T-cell (primary cell): ENCODE measurements at places on chromosomes 11 and 22. TPM values are rescaled to one million over a fixed set of nuclear protein-coding genes. Genes with fewer than 3 reads are reported as not detected.

DNA sequence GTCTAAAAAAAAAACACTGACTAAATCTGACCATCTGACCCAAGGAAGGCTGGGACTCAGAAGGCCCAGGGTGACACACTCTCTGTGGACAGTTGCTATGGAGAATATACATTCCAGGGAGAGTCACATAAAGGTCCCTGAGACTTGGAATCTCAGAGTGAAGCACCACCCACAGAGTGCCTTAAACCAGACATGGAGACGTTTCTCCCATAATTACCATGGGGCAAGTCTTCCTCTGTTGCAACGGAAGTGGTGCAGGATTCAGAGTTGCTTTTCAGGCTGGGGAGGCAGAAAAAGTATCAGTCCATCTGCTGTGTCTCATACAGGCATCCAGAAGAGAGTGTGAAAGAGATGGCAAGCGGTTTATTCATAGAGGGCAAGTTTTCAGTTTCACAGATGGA lies 58.7 kb upstream of the SLN start:
- H3K27ac ChIP-seq: no peak overlapping the region
- no peaks in the 10 kb centered on the region for H3K27me3 ChIP-seq
- no peaks in the 10 kb centered on the region for H3K4me1 ChIP-seq
- no peak overlapping the region for H3K4me3 ChIP-seq
- DNase-seq: no peak

DNA sequence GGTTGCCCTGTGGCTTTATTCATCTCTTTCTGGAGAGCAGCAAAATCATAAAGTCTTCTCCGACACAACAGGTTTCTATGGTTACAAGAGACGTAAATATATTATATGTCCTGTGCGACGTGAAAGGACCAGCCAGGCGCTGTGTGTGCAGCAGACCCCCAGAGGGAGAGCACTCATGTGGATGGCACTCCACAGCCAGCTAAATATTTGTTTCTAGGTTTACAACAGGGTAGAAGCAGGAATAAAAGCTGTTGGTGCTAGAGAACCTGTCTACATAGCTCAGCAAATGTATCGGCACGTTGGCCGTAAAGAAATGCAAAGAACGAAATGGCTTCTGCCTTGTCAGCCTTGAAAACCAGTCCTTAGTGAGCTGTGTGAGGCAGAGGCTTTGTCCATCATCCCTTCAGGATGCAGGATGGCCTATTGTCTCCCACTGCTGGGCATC lies 133.8 kb upstream of the PITPNB start:
- DNase-seq: no peak
- no peak overlapping the region for H3K27ac ChIP-seq

- H3K27me3 ChIP-seq: no peaks in the 10 kb centered on the region
- no peaks in the 10 kb centered on the region for H3K36me3 ChIP-seq
- H3K27ac ChIP-seq: no peak overlapping the region
- DNase-seq: no peak
These were observed 17.1 kb downstream of the MPEG1 start for GRCh38 chr11:59195586-59195985.

- no peak for DNase-seq
- no peaks in the 10 kb centered on the region for H3K27me3 ChIP-seq
- H3K4me3 ChIP-seq: no peak overlapping the region
These were observed 59.5 kb downstream of the LIF start for GRCh38 chr22:30187094-30187493.

GRCh38 chr11:9525116-9525515 lies 48.4 kb upstream of the WEE1 start:
- H3K27me3 ChIP-seq: no peaks in the 10 kb centered on the region
- no peak overlapping the region for H3K4me3 ChIP-seq
- no peak overlapping the region for H3K27ac ChIP-seq
- H3K36me3 ChIP-seq: peaks cover 6% of the 10 kb centered on the region
- no peak for DNase-seq

DNA sequence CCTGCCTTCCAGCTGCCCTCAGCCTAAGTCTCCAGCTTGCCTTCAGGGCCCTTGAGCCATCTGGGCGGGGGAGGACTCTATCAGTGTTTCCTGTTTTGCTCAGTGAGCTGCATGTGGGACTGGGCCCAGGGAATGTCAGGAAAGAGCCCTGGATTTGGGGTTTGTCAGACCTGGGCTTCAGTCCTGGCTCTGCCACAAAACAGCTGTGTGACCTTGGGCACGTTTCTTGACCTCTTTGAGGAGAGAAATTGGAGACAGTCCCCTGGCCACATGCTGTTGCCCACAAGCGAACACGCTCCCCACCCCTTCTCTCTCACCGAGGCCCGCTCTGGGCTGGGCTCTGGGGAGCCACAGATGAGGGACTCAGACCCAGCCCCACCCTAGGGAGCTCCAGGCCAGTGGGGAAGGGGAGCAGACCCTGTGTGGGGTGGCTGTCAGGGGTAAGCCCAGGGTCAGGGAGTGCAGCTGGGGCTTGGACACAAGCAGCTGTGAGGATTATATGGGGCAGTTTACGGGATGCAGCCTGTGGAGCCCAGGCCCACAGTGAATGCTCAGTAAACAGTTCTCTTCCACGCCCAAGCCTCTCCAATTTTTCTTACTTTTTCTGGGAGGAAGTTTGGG lies 12.3 kb downstream of the MYO7A start:
- H3K27ac ChIP-seq: no peak overlapping the region
- no peak overlapping the region for H3K4me3 ChIP-seq
- no peak for DNase-seq
- H3K36me3 ChIP-seq: no peaks in the 10 kb centered on the region
- H3K4me1 ChIP-seq: peaks cover 12% of the 10 kb centered on the region

DNA sequence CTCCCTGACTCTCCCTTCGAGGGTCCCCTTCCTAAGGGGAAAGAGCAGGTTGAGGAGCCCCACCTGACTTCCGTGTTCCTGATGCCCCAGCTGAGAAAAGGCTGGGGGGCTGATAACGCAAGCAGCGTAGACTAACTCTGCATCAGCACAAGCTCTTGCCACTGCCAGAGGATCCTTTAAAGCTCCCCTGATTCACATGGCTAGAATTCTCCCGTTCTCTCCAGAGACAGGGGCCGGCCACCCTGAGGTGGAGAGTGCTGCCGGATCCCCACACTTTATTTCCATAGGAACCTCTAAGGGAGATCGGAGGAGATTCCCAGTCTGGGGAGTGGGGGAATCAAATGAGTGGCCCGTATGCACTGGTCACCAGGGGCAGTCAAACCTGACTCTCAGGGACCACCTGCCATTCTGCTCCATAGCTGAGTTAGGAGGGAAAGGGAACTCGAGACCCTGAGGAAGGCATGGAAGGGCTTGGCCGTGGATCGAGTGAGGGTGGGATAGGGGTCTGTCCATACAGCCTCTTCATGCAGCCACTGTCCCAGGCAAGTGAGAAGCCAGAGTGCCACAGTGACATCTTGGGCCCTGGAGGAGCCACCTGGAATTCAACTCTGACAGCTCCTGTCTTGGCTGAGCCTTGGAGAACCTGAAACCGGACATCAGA lies 1.4 kb upstream of the VSIG10L2 start:
- peaks cover 30% of the 10 kb centered on the region for H3K27me3 ChIP-seq
- H3K4me3 ChIP-seq: no peak overlapping the region
- no peaks in the 10 kb centered on the region for H3K36me3 ChIP-seq
- no peak for DNase-seq
- no peak overlapping the region for H3K27ac ChIP-seq

GRCh38 chr22:24437741-24438328 lies 10.4 kb downstream of the ADORA2A start:
- H3K4me3 ChIP-seq: no peak overlapping the region
- DNase-seq: no peak
- H3K27me3 ChIP-seq: no peaks in the 10 kb centered on the region
- H3K27ac ChIP-seq: peak overlapping the region; percentile 39
- peaks cover 78% of the 10 kb centered on the region for H3K4me1 ChIP-seq

DNA sequence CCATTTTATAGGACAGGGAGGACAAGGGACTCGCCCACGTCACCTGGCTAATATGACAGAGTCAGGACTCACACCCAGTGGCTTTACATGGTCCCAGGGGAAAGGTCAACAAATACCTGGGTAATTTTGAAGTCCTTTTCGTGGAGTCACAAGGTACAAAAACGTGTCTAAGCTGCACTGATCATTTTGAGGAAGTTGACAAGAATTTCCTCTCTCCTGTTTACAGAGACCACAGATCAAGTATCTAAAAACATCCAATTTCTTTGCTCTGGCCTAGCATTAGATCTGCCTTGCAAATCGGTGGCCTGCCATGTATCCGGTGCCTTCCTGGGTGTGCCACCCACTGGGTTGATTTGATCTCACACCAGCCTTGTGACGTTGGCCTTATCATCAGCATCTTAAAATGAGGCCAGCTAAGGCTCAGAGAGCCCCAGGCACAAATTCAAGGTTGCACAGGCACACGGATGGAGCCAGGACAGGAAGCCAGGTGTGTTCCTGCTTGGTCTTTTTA lies 17.6 kb downstream of the GDPD5 start:
- DNase-seq: peak; percentile 69
- no peaks in the 10 kb centered on the region for H3K36me3 ChIP-seq
- H3K4me1 ChIP-seq: peaks cover 34% of the 10 kb centered on the region

DNA sequence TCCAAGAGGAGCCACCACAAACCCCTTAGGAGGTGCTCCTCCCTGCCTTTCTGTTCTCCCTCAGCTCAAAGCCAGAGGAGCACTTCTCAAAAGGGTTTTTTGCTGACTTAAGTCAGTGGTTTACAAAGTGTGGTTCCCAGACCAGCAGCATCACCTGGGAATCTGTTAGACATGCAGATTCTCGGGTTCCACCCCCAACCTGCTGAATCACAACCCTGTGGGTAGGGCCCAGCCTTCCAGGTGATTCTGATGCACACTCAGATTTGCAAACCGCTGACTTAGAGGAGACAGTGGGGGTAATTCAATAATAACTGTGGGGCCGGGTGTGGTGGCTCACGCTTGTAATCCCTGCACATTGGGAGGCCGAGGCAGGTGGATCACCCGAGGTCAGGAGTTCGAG lies 22.8 kb downstream of the CREB3L1 start:
- no peak overlapping the region for H3K27ac ChIP-seq
- no peak overlapping the region for H3K4me3 ChIP-seq
- no peaks in the 10 kb centered on the region for H3K36me3 ChIP-seq
- no peak for DNase-seq

DNA sequence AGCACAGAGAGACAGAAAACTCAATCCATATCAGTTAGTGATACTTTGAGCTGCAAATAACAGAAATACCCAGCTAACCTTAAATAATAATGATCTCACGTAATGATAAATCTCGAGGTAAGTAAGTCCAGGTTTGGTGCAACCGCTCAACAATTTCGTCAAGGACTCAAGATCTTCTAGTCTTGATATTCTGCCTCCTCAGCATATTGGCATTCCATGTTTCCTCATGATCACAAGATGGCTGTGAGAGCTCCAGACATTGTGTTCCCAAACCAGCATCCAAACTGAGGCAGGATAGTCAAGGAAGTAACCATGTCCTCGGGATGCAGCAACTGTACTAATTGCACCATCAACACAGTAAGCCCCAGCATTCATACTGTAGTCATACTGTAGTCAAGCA lies 7.5 kb upstream of the LARGE1 start:
- no peak overlapping the region for H3K4me3 ChIP-seq
- H3K27me3 ChIP-seq: peaks cover 4% of the 10 kb centered on the region
- no peak overlapping the region for H3K27ac ChIP-seq
- H3K36me3 ChIP-seq: no peaks in the 10 kb centered on the region
- DNase-seq: no peak

- no peaks in the 10 kb centered on the region for H3K27me3 ChIP-seq
- H3K27ac ChIP-seq: no peak overlapping the region
- no peaks in the 10 kb centered on the region for H3K36me3 ChIP-seq
- peaks cover 9% of the 10 kb centered on the region for H3K4me1 ChIP-seq
- H3K4me3 ChIP-seq: no peak overlapping the region
These were observed 7.5 kb upstream of the IL17RA start for GRCh38 chr22:17077255-17077654.

- no peak within 1 kb of the TSS for H3K4me3 ChIP-seq
- no peak for DNase-seq
- H3K36me3 ChIP-seq: no peaks in the 10 kb centered on the region
- no peaks in the 10 kb centered on the region for H3K4me1 ChIP-seq
- no peaks in the 10 kb centered on the region for H3K27me3 ChIP-seq
These were observed at the start of gene OR4C5 for GRCh38 chr11:48366365-48366764. Gene OR4C5, minus strand, starts transcription at chr11:48366465. Its CDS starts 0 bp downstream, at chr11:48366465.

- no peaks in the 10 kb centered on the region for H3K27me3 ChIP-seq
- DNase-seq: no peak
- H3K4me1 ChIP-seq: no peaks in the 10 kb centered on the region
- no peaks in the 10 kb centered on the region for H3K36me3 ChIP-seq
- no peak overlapping the region for H3K27ac ChIP-seq
These were observed 1214.3 kb upstream of the RAG2 start for GRCh38 chr11:37812281-37812880.

DNA sequence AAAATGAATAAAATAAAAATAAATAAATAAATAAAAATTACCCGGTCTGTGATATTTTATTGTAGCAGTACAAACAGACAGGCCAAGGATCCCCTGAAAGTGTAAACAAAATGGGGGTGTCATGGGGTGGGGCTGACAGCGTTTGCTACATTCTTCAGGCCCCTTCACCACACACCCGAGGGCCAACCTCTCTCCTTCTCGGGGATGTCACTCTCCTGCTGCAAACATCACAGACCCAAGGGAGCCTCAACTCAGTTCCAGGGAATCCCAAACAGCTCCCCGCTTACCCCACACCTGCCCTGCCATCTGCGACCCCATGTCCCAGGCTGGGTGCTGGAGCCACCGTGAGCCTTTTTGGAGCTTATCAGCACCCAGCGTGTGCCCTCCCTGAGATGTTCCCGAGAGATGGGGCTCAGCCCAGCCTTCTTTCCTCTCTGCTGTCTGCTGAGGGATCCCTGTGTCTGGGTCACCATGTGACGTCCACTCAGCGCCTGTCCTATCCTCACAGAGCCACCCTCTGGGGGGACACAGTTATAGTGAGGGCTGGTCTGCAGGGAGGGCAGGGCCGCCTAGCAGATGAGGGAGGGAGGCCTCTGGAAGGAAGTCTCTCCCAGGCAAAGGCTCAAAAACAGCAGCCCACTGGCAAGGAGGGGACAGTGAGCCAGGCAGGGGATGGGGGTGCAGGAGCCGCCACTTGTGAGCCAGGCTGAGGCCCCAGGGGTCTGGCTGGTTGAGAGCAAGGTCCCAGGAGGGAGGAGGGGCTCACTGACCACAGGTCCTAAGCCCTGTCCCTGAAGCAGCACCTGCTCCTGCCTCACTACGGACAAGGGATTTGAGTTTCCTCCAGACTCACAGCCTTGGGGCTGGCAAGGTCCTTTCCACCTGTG lies 1041.6 kb downstream of the BRD1 start:
- no peak overlapping the region for H3K27ac ChIP-seq
- no peak overlapping the region for H3K4me3 ChIP-seq
- H3K36me3 ChIP-seq: no peaks in the 10 kb centered on the region
- DNase-seq: no peak

- no peaks in the 10 kb centered on the region for H3K4me1 ChIP-seq
- no peak for DNase-seq
- no peak overlapping the region for H3K27ac ChIP-seq
- H3K27me3 ChIP-seq: no peaks in the 10 kb centered on the region
These were observed 44.9 kb downstream of the ALG9 start for GRCh38 chr11:111826322-111826950.

LARGE2 gene
- total RNA-seq: 9.6 TPM

BIK gene
- 2.6 TPM for total RNA-seq

RAC2 gene
- 353 TPM for total RNA-seq

ACCSL gene
- total RNA-seq: not detected

GPHA2 gene
- not detected for total RNA-seq

NLRP14 gene
- not detected for total RNA-seq
